Left ventricle myocardium superior (tissue), 1 donor: ENCODE measurements at places on chromosomes 3 and 15. TPM values are rescaled to one million over a fixed set of nuclear protein-coding genes. Genes with fewer than 3 reads are reported as not detected.

Gene KLHDC8B
- total RNA-seq: 95.1 TPM

Gene ISG20
- total RNA-seq: 3.6 TPM

Gene TEX55
- not detected for total RNA-seq

Gene PLA2G4E
- not detected for total RNA-seq

Gene ZBTB47
- 90.5 TPM for total RNA-seq

Gene GOLGA6L1
- not detected for total RNA-seq

Gene RHCG
- not detected for total RNA-seq

Gene CYP19A1
- total RNA-seq: 0.55 TPM

Gene FEZF2
- not detected for total RNA-seq

Gene PPP1R14D
- total RNA-seq: not detected

Gene ZFAND6
- 67.6 TPM for total RNA-seq

Gene ARHGAP31
- 41.7 TPM for total RNA-seq

Gene CPLX3
- 4.1 TPM for total RNA-seq

Gene TMEM158
- 0.82 TPM for total RNA-seq

Gene WWTR1
- total RNA-seq: 40.0 TPM

Gene GP5
- not detected for total RNA-seq

Gene RASGRF1
- total RNA-seq: not detected

Gene CLEC3B
- 68.0 TPM for total RNA-seq
